ENCODE measurements at places on chromosomes 11 and 22.

DNA sequence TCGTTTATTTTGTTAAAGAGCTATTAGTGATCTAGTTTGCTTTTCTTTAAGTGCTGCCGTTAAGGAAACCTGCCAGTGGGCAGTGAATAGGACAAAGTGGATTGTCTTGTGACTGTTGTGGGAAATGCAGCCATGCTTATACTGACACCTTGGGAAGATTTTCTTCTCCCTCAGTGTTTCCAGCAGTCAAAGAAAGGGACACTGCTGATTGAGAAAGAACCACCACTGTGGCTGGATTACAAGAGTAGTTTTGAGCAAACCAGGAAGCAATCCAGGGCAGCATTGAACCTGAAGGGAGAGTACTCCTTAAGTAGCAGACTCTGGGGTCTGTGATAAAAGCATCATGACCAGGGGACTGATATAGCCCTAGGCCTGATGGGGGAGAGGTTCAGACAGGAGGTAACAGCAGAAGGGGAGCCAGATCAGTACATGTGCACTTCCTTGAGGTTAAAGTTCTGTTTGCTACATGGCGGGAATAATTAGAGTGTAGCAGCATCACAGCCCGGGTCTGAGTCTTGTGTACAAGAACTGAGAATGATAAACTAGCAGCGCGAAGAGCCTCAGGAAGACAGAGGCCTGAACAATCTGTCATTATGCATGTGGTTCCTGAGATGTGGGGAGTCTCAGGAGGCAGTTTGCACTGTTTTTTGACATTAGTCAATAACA is 167.8 kb downstream of the C11orf91 start:
- no peak for DNase-seq

- no peak for DNase-seq
Measured at GRCh38 chr11:121928597-121929580, 187.1 kb downstream of the BLID start.

GRCh38 chr11:105298630-105299029 is 159.1 kb upstream of the CARD18 start:
- DNase-seq = no peak

DNA sequence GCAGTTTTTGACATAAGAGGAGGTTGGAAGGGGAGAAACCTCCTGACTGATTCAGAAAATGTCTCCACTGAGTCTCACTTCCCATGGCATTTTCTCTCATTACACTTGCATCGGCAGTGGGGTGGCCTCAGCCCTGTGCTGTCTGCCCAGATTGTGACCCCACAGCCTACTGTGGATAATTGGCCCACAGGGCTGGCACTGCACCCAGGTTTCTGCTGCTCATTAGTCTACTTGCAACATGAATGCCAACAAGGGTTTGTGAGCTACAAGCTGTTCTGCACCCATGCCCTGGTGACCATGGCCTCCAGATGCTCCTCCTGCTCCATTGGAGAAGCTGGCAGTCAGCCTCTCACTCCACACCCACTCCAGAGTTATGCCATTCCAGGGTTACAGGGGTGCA is 296.0 kb downstream of the CTTN start:
- DNase-seq = no peak

DNA sequence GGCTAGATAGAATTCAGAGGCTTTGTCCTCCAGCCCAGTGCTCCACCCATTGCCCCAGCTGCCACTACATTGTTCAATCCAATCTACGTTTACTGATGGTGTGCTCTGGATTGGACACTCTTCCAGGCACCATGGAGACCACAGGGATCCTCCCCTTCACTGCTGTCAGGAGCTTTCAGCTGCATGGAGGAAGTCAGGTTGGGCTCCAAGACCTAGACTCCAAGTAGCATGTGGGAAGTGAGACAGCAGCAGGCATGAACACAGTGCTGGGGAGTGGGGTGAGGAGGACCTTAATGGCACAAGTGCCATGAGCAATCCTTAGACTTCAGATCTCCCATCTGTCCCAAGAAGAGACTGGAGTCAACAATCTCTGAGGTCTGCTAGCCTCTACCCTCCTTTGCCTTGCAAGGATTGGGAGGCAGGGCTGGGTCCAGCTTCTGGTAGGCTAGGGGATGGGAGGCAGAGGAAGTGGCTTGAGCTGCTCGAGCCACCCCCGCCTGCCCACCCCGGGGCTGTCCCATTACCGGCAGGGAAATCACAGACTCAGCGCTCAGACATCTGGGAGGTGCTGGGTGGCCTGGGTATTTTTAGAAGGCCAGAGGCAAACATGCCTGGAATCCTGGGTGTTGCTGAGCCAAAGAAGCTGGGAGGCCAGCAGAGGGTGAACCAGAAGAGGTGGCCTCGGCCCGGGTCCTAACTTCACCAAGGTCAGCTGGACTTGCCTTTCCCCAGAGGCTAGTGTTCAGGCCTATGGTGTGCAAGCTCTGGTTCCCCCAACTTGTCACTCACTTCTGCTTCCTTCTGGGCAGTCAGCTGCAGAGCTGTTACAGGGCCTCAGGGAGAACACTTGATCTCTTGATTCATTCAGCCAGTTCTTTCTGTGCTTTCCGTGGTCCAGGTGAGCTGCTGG is 15.2 kb upstream of the FCHSD2 start:
- DNase-seq = no peak

GRCh38 chr22:46614025-46614931 is 5.9 kb upstream of the GRAMD4 start:
- peak; percentile 36 for DNase-seq

DNA sequence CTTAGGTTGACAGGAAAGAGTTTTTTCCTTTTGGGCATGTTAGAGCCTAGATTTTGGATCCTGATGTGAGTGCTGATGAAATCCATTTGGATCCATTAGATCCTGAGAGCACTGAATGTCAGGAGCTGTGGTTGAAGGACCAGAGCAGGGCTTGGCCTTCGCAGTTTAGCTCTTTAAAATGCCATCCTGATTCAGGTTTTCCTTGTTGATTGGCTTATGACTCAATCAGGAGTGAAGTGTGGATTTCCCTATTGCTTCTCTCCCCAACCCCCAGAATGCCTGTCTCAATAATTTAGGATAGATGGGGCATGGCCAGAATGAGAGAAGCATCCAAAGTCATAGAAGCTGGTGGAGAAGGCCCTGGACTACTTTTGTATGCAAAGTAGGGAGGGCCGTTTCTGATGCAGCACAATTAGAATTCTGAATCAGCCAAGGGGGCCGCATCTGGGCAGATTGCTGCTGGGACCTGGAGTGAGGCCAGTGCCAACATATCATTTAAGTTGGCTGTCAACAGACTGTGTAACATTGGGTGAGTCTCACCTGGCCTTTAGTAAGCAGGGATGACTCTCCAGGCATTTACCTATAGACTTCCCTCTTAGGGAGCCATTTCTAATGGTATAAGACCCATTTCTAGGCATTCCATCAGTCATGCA is 80.5 kb downstream of the TEAD1 start:
- no peak for DNase-seq

DNA sequence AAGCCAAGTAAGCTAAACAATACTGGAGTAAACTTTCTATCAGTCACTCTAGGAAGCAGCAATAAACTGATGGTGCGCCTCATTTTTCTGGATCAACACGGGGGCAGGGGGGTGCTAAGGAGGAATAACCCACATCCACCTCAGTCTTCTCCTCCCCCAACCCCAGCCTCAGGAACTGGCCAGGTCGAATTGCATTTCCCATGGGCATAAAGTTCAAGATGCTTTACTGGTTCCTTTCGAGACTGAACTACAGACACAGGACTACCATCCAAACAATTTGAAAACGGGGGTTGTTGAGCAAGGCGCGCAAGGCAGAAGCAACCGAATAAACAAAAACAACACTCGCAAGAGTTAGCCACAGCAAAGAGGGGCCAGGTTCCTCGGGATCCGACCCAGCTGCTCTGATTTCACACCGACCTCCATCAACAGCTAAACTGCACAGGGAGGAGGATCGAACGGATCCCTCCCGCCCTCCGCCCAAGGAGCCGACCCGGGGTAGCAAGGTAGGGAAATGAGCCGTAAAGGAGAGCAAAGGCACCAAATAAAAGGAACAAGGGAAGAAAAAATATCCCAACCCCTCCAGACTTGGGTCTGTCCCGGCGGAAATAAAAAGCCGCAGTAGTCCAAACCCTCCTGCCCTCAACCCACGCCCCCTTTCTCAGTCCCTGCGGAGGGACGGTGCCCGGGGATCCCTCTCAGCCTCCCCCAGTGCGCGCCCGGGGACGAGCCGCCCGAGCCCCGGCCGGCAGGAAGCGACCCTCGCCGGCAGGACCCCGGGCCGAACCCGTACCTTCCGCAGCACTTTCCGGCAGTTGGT is 801 bp downstream of the SESN3 start:
- DNase-seq = no peak

GRCh38 chr22:29267462-29267857 is 321 bp downstream of the RHBDD3 start:
- no peak for DNase-seq

- no peak for DNase-seq
Measured at GRCh38 chr11:14119357-14119756, 156.8 kb downstream of the SPON1 start.

GRCh38 chr11:128559496-128560103 is 27.8 kb downstream of the ETS1 start:
- no peak for DNase-seq

- no peak for DNase-seq
Measured at GRCh38 chr11:112564228-112564955, 303.7 kb upstream of the PLET1 start.

- DNase-seq = no peak
Measured at GRCh38 chr11:75510723-75511019, 15.1 kb downstream of the GDPD5 start.

DNA sequence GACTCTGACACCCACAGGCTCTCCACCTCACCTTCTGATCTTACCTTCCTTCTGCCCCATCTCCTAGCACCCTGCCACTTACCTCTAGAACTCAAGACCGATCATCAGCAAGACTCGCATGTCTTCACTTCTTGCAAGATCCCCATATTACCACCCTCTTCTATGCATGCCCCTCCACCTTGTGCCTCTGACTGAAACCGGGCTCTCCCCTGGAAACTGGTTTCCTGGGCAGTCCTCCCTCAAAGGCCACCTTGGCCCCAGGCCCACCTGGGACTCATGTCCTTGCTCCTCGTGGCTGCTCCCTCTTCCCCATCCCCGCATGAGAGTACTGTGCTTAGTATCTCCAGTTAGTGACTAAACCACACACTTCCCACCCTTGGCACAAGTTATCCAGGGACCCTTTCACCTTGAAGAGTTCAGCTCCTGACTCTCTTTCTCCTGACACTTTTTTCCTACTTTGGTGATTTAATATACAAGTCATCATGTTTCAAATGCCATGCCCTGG is 136.7 kb downstream of the SPATA19 start:
- no peak for DNase-seq

DNA sequence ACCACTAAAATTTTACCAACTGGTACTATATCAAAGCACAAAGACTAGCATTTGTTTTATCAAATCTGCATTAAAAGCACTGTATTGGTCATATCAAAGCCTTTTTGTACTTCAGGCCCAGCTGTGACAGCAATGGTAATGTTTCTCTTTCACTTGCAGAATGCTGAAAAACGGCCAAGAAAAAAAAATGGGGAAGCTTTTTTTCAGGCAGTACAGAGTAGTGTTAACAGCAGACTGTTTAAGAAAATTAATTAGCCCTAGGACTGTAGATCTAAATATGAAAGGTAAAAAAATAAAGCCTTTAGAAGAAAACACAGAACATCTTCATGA is 33.3 kb downstream of the DENND5A start:
- DNase-seq = no peak
